ENCODE measurements at places on chromosomes 7 and 10. TPM values are rescaled to one million over a fixed set of nuclear protein-coding genes. Genes with fewer than 3 reads are reported as not detected.

Gene CHCHD3
- total RNA-seq, result 99.7 TPM

Gene CCL26
- 1.2 TPM for total RNA-seq

Gene FFAR4
- total RNA-seq, result not detected

Gene DNAAF5
- total RNA-seq, result 22.0 TPM

Gene MUC3A
- 0.16 TPM for total RNA-seq

Gene NEURL1
- 0.27 TPM for total RNA-seq

Gene TMEM213
- 0.33 TPM for total RNA-seq

Gene AKR1C1
- total RNA-seq, result 116 TPM

Gene BAMBI
- total RNA-seq, result 1.4 TPM

Gene UCN3
- total RNA-seq, result not detected

Gene CXCL12
- 54.1 TPM for total RNA-seq

Gene EPDR1
- 27.8 TPM for total RNA-seq

Gene TAF6
- total RNA-seq, result 42.7 TPM

Gene PODXL
- 2.3 TPM for total RNA-seq

Gene CDNF
- total RNA-seq, result 1.2 TPM

Gene CCDC71L
- 40.6 TPM for total RNA-seq

Measured in fibroblast of the aortic adventitia (primary cell).